ENCODE measurements at places on chromosomes 7 and 10.

DNA sequence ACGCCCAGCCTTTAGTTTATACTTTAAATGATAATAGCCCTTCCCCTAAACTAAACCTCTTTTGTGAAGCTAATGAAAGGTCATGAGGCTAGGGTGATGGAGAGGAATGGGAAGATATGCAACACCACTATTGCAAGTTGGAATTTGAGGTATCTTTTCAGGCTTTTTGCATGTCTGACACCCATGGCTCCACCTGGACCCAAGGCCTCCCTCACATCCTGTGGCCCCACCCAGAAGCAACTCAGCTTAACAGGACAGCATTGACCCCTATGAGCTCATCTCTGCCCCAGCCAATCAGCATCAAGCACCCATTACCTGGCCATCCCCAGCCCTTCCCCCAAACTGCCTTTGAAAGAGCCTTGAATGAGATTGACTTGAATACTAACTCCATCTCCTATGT lies 674.2 kb upstream of the NRP1 start:
- DNase-seq = no peak

GRCh38 chr10:63477927-63478326 lies 12.2 kb upstream of the JMJD1C start:
- DNase-seq = no peak

DNA sequence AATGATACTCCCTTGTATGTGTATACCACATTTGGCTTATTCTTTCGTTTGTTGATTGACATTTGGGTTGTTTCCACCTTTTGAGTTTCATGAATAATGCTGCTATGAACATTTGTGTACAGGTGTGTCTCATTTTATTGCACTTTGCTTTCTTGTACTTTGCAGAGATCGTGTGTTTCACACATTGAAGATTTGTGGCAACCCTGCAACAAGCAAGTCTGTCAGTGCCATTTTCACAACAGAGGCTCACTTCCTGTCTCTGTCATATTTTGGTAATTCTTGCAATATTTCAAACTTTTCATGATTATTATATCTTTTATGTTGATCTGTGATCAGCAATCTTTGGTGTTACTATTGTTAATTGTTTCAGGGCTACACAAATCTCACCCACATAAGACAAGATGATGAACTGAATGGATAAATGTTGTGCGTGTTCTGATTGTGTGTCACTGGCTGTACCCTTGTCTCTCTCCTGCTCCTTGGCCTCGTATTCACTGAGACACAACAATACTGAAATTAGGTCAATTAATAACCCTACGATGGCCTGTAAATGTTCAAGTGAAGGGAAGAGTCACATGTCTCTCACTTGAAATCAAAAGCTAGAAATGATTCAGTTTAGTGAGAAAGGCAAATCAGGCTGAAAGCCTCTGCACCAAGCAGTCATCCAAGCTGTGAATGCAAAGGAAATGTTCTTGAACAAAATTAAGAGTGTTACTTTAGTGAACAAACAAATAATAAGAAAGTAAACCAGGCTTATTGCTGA lies 133.6 kb upstream of the JCAD start:
- DNase-seq = no peak

DNA sequence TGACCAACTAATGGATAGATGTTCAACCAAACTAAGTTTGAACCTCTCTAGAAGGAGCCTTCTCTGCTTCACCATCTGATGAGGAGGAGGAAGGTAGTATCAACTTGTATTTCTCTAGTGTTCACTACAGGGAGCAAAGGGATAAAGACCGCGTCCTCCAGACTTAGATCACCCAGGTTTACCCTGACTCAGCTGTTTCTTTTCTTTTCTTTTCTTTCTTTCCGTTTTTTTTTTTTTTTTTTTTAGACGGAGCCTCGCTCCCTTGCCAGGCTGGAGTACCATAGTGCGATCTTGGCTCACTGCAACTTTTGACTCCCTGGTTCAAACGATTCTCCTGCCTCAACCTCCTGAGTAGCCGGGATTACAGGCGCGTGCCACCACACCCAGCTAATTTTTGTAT lies 59.8 kb downstream of the C10orf105 start:
- DNase-seq = no peak

GRCh38 chr7:104152468-104152867 lies 55.3 kb downstream of the ORC5 start:
- no peak for DNase-seq
